DMS 273 treated with DMSO at 0.1 percent for 48 hours (cell line): ENCODE measurements at places on chromosomes 3 and 15.
A peak's percentile ranks its signal among the peaks of the same experiment; 100 is the strongest.

- DNase-seq = no peak
Observed at GRCh38 chr15:98452238-98452637, 196.1 kb upstream of the IGF1R start.

DNA sequence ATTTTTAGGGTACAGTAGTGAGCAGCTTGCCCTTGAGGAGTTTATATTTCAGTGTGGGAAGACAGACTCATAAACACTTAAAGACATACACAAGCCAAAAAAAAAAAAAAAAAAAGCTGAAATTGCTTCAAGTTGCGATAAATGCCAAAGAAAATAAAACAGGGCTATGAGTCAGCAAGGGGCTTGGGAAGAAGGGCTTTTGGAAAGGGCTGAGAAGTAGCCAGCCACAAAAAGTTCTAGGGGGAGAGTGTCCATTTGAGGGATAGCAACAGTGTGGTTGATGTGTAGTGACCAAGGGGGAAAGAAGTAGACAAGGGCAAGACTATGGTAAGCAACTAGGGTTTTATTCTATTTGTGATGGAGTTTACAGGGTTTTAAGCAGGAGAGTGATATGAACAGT, 185.5 kb downstream of the ADAMTS9 start:
- DNase-seq = no peak

GRCh38 chr3:42752441-42752840, 20.6 kb downstream of the CCDC13 start:
- DNase-seq = no peak

- DNase-seq = no peak
Observed at GRCh38 chr15:96339619-96340347, 9.3 kb downstream of the NR2F2 start.

DNA sequence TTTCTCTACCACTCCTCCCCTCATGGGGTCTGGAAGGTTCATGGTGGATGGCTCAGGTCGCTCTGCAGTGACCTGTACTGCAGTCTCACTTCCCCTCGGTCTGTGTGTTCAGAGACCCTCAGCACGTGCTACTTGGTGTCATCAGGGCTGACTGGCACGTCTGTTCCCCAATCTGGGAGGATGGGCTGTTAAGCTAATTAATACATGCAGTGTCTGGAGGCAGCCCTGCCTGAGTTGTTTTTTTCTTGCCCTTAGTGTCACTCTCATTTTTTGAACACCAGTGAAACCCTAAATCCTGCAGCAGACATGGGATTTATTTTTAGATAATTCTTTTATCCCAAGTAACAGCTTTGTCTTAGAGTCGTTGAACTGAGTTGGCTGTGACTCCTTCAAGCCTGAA, 64.6 kb downstream of the ARNT2 start:
- no peak for DNase-seq

- no peak for DNase-seq
Observed at GRCh38 chr3:39013289-39013688, 38.5 kb downstream of the SCN11A start.

- no peak for DNase-seq
Observed at GRCh38 chr15:67358391-67358790, 103.8 kb downstream of the IQCH start.

GRCh38 chr15:62907275-62907674, 135.3 kb upstream of the TPM1 start:
- no peak for DNase-seq

DNA sequence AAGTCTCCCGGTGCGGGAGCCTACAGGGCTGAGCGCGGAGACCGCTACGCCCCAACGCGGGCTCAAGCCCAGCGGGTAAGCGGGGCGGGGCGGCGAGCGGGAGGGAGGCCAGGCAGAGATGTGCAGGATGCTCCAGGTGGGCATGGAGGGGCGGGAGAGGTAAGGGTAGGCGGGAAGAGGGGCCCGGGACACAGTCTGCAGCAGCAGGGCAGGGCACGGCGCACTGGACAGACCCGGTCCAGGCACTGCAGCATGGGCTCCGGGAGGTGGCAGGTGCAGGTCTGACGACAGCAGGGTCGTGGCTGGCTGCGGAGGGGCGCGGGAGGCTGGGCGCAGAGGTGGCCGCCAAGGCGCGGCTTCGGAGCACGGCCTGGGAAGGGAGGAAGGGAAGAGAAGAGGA, 102.8 kb downstream of the GABRB3 start:
- DNase-seq = no peak

DNA sequence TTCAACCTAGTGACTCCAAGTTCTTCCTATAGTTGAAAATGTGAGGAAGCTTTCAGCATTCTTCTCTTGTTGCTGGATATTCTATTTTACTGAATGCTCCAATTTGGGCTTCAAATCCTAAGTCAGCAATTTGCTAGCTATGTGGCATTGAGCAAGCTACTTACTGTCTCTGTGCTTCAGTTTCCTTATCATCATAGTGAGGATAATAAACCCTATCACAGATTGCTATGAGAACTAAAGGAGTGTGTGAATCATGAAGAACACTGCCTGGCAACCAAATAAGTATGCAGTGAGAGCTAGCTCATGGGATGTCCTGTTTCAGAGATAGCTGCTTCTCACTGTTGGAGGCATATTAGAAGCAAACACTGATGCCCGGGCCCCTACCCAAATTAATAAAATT, 163.8 kb upstream of the CDIN1 start:
- no peak for DNase-seq

GRCh38 chr3:63961891-63962290, 49.7 kb upstream of the SCAANT1 start:
- DNase-seq = peak; percentile 16

GRCh38 chr3:146421819-146422759, 47.3 kb downstream of the PLSCR2 start:
- DNase-seq = no peak

DNA sequence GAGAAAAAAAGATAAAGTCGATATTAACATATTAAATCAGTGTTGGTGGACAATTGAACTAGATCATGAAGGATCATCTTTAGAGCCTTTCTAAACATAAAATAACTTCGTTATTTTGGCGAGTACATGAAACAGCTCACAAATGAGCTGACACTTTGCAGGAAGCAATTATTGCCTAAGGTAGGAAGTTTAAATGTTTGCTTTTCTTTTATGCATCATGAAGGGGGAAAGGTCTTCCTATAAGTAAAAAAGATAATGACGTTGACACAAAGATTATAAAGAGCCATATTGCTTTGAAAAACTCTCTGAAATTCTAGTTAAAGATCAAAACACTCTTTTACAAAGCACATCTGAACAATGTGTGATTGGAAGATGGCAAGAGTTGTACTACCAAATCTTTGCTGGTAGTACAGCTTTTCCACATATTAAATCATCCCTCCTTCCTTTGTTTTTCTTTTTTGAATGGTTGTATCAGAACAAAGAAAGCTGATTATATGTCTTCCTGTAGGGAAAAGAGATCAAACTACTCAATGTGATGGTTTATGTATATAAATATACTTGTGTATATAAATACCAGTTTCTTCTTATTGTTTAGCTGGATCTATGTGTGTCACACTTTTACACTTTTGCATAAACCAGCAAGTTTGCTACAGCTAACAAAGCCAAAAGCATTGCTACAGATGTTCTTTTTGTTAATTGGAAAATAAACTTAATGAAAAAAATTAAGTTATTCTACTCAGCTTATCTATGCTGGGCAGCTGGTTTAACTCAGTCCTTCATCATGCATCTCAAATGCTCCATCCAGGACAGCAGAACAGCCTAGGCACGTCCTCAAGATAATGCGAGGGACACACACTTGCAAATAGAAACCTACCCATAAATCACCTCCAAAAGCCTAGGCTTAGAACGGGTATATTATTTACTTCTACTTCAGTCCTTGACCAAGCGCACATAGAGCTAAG, 850.8 kb upstream of the ROBO1 start:
- no peak for DNase-seq

GRCh38 chr3:24154013-24154695, 209.1 kb downstream of the NR1D2 start:
- DNase-seq = no peak

DNA sequence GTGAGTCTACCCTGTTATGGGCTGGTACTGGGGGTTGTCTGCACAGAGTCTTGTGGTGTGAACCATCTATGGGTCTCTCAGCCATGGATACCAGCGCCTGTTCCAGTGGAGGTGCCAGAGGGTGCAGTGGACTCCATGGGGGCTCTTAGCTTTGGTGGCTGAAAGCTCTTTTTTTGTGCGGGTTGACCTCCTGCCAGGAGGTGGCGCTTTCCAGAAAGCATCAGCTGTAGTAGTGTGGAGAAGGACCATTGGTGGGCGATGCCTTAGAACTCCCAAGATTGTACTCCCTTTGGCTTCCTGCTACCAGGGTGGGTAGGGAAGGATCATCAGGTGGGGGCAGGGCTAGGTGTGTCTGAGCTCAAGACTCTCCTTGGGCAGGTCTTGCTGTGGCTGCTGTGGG, 602.6 kb downstream of the RSL24D1 start:
- DNase-seq = no peak

GRCh38 chr3:51975852-51976549, 1.1 kb downstream of the ABHD14A start:
- DNase-seq = no peak

DNA sequence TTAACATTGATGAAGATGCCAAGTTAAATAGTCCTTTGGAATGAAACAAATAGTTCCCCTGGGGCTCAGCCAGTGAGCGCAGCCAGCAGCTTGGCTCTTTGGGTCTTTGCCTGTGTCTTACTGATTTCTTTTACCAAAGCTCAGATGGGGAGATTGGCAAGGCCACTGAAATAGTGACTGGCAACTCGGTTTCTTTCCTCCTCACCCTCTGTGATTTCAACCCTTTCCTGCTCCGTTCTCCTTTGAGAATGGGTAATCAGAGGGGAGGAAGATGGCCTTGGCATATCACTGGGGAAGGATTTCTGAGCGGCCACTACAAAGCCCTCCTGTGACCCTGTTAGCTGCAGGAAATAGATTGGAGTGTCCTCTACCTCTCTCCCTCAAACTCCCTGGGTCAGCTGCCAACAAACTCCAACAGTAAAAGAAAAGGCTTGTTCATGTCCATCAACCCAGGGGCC, 337.1 kb upstream of the LRRFIP2 start:
- no peak for DNase-seq

GRCh38 chr3:30600572-30600971, 5.8 kb upstream of the TGFBR2 start:
- no peak for DNase-seq

DNA sequence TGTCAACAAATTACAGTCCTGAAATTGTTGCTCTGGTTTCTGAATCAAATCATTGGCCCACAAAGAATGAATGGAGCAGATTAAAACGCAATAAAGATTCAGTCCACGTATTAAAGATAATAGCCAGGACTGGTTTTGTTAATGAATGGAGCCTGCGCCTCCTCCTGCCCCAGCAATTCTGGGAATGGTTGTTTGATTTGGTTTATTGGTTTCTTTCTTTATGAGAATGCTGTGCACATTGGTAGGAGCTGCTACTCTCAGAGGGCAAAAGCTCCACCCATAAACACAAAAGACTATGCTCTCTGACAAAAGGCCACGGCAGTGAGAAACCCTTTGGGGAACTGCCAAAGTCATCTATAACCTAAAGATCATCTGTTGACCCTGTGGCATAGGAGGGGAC, 261.1 kb downstream of the ABHD5 start:
- no peak for DNase-seq

DNA sequence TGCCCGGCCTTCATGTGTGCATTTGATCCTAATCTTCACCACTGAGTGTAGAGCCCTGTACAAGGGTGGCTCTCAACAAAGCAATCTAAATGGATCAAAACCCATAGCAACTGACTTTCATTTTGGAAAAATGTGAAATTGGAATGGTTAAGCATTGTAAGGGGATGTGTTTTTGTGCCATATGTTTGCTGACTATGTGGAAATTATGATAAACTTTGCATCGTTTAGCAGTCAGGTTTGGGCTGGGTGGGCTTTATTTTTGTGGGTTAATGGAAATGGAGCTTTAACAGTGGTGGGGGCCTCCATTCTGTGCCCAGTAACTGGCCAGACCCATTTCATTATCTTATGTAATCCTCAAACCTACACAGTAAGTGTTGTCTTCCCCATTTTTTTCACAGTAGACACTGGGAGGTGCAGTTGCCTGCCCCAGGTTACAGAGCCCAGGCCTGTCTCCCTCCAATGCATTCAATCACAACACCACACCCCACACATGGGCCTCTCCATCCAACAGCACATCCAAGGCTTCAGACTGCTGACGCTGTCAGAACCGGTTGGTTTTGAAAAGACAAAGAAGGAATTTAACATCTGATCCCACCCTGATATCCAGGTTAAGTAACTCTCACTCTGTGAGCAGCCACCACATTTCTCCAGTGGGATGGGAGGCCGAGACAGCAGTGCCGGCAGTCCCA, 136.3 kb upstream of the ABHD17C start:
- DNase-seq = no peak

DNA sequence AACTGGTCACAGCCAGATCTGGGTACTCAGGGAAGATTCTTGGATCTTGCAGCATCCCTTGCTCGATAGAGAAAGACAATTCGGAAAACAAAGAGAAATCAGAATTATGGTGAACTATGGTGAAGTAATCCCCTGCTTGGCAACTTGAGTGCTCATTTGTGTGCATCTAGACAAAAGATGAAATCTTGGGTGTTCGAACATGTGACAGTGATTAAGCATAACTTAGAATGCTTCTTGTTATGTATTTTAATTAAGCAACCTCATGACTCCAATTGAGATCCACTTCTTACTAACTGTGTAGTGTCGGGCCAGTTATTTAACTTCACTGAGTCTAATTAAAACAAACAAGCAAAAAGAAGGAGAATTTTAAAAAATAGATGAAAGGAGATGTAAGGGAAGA, 56.5 kb downstream of the ZNF385D start:
- DNase-seq = no peak

DNA sequence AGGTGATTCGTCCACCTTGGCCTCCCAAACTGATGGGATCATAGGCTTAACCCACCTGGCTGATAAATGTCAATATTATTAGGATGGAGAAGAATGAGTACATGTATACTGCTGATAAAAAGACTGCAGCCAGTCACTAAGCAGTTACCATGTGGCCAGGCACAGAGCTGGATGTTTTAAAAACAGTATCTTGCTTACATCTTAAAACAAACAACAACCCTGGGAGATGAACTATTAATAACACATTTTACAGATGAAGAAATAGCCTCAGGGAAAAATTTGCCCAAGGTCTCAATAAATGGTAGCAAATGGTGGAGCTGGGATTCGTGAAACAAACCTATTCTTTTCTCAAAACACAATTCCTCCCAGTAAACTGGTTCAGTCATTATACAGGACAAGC, 18.1 kb downstream of the IL17RD start:
- no peak for DNase-seq

DNA sequence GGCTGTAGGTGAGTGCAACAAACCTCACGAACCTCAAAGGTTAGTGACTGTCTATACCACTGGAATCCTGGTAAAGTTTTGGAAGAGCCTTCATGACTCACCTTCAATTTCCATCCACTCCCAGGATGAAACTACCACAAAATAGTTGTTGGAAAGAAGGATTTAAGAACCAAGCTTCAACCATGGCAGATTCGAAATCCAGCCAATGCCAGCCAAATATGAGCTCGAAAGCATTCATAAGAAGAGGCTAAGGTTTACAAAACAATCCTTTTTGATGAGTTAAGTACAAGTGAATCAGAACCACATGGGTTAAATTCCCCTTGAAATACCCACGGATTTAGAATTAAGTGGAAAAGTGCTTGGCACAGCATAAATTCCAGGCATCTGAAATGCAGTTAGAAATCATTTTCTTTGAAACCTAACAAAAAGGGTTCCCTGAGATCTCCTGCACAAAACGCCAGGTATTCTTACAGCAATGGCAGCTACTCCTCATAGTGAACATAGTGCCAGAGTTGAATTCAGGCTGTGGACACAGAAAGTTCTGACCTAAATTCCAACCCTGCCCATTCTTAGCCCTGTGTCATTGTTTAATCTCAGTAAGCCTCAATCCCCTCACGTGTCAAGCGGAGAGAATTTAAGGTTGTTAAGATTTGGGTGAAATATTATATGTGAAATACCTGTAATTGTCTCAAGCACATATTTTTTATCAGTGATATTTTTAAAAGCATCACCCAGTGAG, 89.2 kb downstream of the FBN1 start:
- DNase-seq = no peak
